HT-29 (cell line): ENCODE measurements at places on chromosomes 7 and 10. TPM values are rescaled to one million over a fixed set of nuclear protein-coding genes. Genes with fewer than 3 reads are reported as not detected.

GRCh38 chr7:100694098-100694745, at the start of gene GIGYF1:
GIGYF1 (minus strand) TSS chr7:100694250; CDS start chr7:100688238, 6,012 bp downstream.
- peak; percentile 51 for DNase-seq

Gene COG5
- total RNA-seq: 49.6 and 58.0 TPM in 2 replicates

Gene ZPBP
- not detected in 2 replicates for total RNA-seq

DNA sequence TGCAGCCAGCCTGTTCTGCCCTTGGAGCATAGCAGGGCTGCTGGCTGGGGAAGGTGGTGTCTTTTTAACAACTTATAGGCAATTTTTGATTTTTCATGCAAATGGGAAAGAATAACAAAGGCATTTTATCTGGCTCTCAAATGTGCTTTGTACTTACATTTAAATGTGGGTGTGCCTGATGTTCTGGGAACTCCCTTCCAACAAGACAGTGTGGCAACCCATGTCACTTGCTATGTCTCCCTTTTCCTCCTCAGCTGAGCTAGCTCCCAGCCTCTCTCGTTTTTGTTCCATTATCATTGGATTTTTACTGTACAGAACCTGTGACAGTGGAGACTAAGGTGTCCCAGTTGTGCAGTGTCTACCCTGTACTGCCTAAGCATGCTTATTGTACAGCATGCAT, 93.5 kb upstream of the PDCD4 start:
- no peak for DNase-seq

Gene XRCC2
- 9.1 and 10.4 TPM in 2 replicates for total RNA-seq

Gene BLNK
- total RNA-seq: 0.08 and 0.16 TPM in 2 replicates

Gene MSS51
- total RNA-seq: 0.64 and 1.1 TPM in 2 replicates

DNA sequence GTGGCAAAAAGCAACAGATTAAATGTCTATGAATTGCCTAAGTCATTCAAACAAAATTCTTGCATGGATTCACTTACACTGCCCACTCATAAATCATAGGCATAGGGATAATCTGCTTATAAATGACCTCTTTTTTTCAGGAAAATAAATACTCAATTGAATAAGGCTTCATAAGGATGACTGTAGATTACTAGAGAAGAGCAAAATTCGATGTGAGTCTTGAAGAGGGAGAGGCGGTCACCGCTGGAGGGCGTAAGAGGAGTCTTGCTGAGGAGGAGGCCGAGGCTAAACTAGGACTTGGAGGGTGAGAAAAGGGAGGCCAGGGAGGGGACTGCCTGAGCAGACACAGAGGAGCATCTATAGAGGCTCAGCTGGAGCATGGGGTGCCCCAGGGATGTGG, 135.4 kb upstream of the RSU1 start:
- no peak for DNase-seq

- peak; percentile 44 for DNase-seq
Measured at GRCh38 chr7:32034052-32034451, 36.2 kb downstream of the PDE1C start.

Gene TMEM273
- not detected in 2 replicates for total RNA-seq

GRCh38 chr10:47118326-47118725, 181.7 kb upstream of the GDF10 start:
- no peak for DNase-seq

Gene TMEM213
- not detected in 2 replicates for total RNA-seq

- no peak for DNase-seq
Measured at GRCh38 chr10:98878921-98879320, 356.7 kb downstream of the HPSE2 start.

DNA sequence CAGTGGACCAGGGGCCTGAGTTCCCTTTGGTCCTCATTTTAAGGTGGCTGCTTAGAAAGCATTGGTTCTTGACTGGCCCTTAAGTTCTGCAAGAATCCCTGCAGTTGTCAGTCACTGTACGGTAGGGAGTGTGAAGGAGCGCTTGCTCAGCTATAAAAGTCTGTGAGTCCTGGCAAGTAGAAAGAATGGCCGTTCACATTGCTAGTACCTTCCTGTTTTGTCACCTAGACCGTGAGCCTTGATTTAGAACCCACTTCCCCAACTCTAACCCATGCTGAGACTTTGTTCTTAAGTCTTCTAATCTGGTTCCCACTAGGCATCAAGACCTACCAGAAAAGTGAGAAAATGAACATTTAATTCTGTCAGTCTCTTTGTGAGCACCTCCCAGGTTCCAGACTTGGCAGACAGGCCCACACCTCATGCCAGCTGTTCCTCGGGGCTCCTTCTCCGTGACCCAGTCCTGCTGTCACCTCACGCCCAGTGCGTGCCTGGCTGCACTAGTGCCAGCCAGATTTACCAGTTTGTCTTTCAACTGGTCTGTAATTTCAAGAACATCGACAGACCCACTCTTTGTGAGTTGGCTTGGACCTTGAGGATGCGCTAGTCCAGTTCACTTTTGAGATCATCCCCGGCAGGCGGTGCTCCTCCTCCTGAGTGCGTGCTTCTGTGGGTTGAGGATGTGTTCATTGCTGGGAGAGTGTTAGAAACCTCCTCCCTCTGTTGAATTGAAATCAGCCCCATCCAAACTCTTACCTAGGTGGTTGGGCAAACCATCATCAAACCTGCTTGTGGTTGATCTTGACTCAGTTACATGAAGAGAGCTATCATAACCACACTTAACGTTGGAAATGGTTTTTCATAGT, 78.5 kb downstream of the SHH start:
- DNase-seq: no peak

DNA sequence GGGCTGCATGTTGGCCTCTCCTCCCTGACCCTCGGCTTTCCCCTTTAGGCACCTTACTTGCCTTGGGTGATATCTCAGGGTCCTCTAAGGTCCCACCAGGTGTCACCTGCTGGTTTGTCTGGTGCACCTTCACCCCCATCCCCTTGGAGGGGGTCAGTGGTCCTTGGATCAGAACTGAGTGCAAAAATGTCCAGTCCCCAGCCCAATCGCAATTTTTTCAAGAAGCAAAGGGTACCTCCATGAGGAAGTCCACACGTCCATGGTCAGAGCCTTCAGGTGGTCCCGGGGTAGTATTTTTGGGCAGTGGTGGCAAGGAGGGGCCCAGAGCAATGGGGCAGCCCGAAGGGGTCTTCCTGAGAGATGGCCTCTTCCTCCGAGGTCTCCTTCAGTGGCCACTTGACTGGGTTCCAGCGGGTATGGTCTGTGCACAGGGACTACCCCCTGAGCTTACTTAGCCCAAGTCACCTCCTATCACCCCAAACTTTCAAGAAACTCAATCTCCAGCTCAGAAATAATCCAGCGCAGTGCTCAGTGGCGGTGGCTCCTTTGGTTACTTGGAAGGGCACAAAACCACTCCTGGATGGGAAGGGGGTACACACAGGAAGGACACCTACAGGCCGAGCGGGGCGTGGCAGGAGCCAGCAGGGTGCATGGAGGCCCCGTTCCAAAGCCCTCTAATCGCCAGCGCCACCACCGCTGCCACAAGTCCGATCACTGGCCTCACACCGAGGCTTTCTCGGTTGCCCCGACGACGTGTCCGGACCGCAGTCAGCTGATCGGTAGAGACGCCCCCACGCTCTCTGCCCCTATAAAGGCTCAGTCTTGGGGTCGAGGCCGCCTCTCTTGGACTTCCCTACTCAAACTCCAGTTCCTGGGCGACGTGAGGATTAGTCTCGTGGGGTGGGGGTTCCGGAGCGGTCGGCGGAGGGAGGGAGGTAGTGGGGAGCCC, 4.5 kb downstream of the SAP25 start:
- peak; percentile 61 for DNase-seq

GRCh38 chr10:102691285-102692066, 22.7 kb downstream of the ARL3 start:
- DNase-seq: no peak

GRCh38 chr10:132522521-132523411, 14.8 kb upstream of the INPP5A start:
- DNase-seq: no peak

DNA sequence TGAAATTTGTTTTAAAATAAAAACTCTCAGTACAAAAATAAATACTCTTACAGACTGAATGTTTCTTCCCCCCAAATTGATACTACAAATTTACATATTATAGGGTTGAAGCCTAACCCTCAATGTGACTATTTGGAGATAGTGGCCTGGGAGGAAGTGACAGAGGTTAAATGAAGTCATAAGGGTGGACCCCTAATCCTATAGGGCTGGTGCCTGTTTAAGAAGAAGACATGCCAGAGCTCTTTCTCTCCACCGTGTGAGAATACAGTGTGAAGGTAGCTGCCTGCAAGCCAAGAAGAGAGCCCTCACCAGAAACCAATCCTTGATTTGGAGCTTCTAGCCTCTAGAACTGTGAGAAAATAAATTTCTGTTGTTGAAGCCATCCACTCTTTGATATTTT, 67.6 kb downstream of the MCU start:
- no peak for DNase-seq

DNA sequence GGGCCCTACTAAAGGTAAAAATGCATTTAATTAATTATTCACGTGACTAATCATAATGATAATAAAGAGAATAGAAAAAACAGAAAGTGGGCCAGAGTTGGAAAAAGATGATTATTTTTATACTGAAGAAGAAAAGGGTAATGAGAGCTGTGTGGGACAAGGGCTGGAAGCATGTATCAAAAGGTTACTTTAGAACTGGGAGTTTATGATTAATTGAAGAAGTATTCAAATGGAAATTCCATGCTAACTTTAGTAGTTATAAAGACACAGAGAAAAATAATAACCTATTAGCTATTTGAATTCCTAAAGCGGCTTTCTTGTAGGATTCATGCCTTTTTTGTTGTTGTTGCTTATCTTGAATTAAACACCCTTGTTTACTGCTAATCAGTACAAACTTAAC, 49.9 kb downstream of the MKX start:
- no peak for DNase-seq

- DNase-seq: no peak
Measured at GRCh38 chr7:87709258-87709657, 81.1 kb downstream of the RUNDC3B start.

- DNase-seq: no peak
Measured at GRCh38 chr7:96178581-96178980, 143.3 kb downstream of the SLC25A13 start.

Gene CAV1
- 4.1 and 4.5 TPM in 2 replicates for total RNA-seq

- DNase-seq: no peak
Measured at GRCh38 chr7:95578299-95578855, 17.9 kb downstream of the PDK4 start.

GRCh38 chr10:133326223-133326551, 10.5 kb downstream of the CALY start:
- no peak for DNase-seq

Gene PRLHR
- not detected in 2 replicates for total RNA-seq

DNA sequence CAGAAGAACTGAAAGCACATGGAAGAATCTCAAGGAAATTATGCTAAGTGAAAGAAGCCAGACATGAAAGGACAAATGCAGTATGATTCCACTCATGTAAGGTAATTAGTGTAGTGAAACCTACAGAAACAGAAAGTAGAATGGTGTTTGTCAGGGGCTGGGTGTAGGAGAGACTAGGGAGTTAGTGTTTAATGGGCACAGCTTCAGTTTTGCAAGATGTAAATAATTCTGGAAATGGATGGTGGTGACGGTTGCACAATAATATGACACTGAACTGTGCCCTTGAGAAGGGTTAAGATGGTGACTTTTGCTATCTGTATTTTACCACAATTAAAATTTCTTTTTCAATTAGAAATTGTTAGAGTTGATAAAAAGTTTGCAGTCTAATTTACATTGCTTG, 157.3 kb upstream of the ADCY1 start:
- DNase-seq: no peak

DNA sequence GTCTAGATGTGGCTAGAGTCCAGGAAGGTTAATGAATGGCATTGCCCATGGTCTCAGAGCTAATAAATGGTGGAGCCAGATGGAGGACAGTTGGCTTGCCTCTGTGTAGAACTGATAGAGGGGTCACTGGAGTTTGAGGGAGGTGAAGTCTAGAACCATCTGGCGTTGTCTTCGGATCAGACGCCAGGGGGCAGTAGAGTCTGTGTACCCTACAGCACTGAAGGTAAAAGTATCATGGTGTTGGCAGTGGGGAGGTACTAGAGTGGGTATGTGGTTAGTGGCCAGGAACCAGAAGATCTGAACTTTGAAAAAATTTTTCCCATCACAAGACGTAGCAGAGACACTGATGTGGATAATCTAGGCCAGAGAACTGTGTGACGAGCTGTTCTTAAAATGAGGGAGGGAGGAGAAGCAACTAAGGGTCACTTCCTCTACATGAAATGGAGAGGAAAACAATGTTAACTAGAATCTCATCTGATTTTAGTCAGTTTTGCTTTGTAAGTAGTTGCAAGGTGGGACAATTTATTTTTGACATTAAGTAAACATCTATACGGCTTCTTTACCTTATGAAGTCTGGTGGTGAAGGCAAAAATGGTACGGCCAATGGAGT, 227.9 kb upstream of the PRSS58 start:
- DNase-seq: no peak

DNA sequence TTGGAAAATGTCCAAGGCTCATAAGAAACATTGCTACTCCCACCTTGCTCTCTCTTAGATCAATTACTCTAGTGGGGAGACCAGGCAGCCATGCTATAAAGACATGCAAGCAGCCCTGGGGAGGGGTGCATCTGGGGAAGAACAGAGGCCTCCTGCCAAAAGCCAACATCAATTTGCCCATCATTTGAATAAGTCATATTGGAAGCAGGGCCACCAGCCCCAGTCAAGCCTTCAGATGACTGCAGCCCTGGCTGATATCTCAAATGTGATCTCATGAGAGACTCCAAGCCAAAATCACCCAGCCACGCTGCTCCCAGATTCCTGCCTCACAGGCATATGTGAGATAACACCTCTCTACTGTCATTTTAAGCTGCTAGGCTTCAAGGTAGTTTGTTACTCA, 157.5 kb upstream of the PDE1C start:
- no peak for DNase-seq

DNA sequence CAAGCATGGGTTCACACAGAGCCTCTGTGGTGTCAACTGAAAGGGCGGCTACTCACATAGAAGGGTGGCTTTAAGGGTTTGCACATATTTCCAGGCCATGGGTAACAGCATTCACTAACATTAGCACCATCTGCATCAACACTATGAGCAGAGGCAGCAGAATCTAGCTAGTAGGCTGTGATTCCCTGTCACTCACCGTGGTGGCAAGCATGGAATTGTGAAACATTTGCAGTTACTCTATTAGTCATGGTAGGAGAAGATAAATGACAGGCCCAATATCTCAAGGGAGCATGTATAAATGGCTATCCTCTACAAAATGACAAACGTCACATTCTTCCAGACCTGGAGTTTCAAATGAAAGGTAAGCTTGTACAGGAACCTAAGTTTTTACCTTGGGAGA, 32.2 kb upstream of the CUBN start:
- no peak for DNase-seq

Gene EGR2
- total RNA-seq: 3.7 and 5.6 TPM in 2 replicates

- DNase-seq: no peak
Measured at GRCh38 chr10:97185326-97186058, at the start of gene SLIT1. SLIT1 (minus strand) TSS chr10:97185959; CDS start chr10:97185674, 285 bp downstream.

- peak; percentile 62 for DNase-seq
Measured at GRCh38 chr10:102117391-102118159, 2.6 kb downstream of the LDB1 start.

Gene HOXA1
- total RNA-seq: 2.0 and 3.9 TPM in 2 replicates

GRCh38 chr7:51007551-51008505, 225.1 kb upstream of the GRB10 start:
- no peak for DNase-seq

DNA sequence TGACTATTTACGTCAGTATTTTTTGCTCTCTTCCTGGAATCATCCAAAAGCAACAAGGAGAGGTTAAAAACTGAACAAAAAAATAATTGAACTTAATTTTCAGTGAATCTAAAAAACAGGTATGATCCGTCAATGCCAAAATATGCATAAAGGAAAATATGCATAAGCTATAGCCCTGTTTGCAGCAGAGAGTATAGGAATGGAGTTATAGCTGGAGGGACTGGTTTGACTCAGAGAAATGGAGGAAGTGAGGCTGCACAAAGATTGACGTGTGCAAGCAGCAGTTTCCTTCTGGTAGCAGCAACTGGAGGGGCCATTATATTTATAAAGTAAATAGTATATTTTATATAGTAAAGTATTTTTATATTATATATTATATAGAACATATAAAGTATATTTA, 37.1 kb downstream of the GNG11 start:
- DNase-seq: no peak

Gene FAM25G
- total RNA-seq: not detected in 2 replicates
